Fibroblast of gingiva (primary cell): ENCODE measurements at places on chromosomes 7 and 10.

GRCh38 chr10:97647556-97647955, 7.1 kb downstream of the PI4K2A start:
- peak; percentile 40 for DNase-seq

GRCh38 chr10:87523731-87524130, 19.0 kb downstream of the MINPP1 start:
- DNase-seq: no peak

GRCh38 chr10:17533731-17534130, 79.3 kb upstream of the ST8SIA6 start:
- no peak for DNase-seq

GRCh38 chr7:111082351-111082750, 8.6 kb upstream of the LRRN3 start:
- peak; percentile 18 for DNase-seq

GRCh38 chr7:30671793-30672465, 10.3 kb downstream of the CRHR2 start:
- DNase-seq: peak; percentile 47

DNA sequence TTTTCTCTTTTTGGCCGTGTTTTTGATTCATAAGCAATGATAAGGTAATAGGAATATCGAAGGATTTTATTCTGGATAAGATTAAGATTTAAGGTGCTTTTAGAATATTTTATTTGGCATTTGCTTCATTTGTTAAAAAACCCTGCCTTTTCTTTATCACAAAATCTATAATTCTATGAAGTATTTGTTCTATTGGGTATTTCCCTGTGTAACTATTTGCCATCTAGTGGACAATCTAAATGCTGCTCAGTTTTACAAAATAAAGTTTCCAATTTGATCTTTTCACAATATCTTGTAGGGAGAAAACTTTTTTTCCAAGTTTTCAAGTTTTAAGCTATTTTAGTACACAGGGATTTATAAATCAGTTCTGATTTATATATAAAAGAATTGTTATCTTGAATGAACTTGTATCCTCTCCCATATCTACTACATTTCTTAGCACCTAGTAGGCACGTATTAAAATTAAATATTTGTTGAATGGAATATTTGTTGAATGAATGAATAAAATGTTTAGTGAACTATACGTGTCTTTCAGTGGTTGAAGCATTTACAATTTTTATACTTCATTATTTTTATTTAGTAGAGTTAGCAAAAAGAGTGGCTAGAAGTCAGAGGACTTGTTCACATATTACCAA, 26.5 kb downstream of the ANKRD7 start:
- DNase-seq: no peak

DNA sequence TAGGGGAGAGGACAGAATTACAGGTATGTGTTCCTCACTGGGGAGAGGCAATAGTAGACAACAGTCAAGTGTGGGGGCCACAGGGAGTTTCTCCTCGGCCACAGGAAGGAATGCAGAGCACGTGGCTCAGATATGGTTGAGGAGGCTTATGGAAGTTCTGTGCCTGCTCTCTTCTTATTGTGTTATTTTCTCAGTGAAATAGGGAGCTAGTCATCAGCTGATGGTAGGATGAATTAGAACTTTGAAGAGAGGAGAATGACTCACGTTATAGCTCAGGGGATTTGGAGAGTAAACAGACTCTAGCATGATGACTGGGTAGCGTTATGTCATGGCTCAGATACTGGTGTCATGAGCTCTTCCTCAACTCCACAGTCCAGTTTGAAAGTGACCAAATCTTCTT, 308.3 kb upstream of the IGFBP3 start:
- peak; percentile 58 for DNase-seq

GRCh38 chr10:96648297-96648696, 61.5 kb upstream of the TM9SF3 start:
- no peak for DNase-seq

GRCh38 chr7:115721293-115722217, 309.0 kb downstream of the TFEC start:
- DNase-seq: no peak

GRCh38 chr7:46224363-46224762, 303.3 kb upstream of the IGFBP3 start:
- DNase-seq: no peak

DNA sequence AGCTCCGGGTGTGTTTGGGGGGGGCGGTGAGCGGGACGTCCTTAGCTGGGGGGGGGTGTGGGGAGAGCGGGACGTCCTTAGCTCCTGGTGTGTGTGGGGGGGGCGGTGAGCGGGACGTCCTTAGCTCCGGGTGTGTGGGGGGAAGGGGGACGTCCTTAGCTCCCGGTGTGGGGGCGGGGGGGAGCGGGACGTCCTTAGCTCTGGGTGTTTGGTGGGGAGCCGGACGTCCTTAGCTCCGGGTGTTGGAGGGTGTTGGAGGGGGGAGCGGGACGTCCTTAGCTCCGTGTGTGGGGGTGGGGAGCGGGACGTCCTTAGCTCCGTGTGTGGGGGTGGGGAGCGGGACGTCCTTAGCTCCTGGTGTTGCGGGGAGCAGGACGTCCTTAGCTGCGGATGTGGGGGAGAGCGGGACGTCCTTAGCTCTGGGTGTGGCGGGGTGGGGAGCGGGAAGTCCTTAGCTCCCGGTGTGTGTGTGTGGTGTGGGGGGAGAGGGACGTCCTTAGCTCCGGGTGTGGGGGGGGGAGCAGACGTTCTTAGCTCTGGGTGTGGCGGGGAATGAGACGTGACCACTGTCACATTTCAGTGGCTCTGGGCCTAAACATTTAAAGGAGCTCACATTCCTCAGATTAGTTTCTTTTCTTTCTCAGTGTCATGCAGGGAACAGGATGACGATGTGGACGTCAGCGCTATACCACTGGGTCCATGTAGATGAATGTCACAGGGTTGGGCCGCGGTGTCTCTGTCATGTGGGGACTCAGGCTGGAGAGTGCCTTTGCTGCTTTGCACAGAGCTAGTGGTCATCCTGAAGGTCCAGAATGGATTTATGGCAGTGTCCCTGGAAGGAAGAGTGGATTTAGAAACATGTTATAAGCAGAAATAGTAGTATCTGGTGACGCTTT, 7.5 kb downstream of the DYNC2I1 start:
- peak; percentile 81 for DNase-seq

DNA sequence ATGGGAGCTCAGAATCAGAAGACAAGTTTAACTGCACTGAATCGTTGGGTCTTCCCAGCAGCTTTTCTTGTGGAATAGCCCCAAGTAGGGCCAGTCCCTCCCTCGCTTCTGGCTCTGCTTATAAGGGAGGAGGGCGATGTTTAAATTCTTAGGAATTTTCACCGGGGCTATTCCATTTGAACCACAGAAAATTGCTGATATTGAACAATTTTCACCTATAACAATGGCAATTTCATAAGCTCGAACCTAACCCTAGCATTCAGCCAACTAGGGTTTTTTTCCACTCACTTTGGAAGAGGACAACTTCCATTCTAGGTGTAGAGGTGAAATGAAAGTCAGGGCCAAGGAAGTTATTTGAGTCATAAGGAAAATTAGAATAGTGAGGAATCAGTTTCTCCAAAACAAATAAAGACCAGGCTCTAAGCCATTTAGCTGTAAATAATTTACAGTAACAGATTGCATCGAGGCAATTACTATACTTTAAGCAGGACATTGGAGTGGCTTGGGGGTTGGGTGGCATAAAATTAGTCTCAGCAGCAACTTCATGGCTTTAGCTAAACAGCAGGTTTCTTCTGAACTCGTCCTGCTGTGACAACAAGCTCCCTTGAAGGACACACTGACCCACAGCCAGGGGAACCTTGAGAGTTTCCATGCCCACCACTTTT, 1.5 kb upstream of the ATP6V0A4 start:
- no peak for DNase-seq

GRCh38 chr10:15540727-15541126, 169.6 kb upstream of the FAM171A1 start:
- no peak for DNase-seq

- no peak for DNase-seq
Observed at GRCh38 chr7:44134943-44135628, 6.0 kb downstream of the MYL7 start.

DNA sequence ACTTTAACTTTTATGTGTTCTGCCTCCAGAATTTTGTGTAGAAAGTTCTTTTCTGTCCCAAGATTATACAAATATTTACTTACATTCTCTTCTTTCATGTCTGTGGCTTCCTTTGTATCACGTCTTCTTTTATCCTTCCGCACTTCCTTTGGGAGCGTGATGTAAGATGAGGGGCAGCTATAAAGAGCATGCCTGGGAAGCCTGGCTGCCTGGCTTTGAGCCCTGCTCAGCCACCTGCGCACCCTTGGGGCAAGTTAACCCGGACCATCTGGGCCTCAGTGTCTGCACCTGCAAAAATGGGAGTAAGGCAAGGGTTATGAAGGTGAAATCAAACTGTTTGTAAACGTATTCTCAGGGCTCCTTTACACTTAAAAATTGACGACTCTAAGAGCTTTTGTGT, 25.2 kb downstream of the PALD1 start:
- DNase-seq: no peak

- no peak for DNase-seq
Observed at GRCh38 chr7:82762880-82763279, 319.3 kb upstream of the CACNA2D1 start.

- no peak for DNase-seq
Observed at GRCh38 chr10:47319784-47320183, 2.5 kb upstream of the GDF2 start.

- DNase-seq: no peak
Observed at GRCh38 chr7:45663965-45664633, 89.9 kb downstream of the ADCY1 start.

GRCh38 chr7:131254211-131254610, 73.5 kb upstream of the MKLN1 start:
- DNase-seq: no peak

GRCh38 chr10:79189853-79190435, 121.2 kb downstream of the ZMIZ1 start:
- no peak for DNase-seq

DNA sequence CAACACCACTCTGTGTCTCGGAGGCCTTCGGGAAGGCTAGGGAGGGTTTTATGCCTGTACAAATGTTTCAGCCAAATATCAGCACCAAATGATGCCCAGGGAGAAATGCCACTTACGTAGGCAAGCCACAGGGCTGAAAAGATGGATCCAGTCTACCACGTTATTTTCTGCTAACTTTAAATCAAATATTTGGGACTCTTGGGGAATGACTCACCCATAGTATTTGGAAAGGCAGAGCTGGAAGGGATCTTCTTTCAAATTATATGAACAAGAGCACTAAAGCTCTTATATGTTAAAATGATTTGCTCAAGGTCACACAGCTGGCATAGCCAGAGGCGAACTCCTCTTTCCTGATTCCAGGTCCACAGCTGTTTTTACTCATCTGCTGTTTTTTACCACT, 591.4 kb downstream of the SORCS1 start:
- DNase-seq: peak; percentile 83

DNA sequence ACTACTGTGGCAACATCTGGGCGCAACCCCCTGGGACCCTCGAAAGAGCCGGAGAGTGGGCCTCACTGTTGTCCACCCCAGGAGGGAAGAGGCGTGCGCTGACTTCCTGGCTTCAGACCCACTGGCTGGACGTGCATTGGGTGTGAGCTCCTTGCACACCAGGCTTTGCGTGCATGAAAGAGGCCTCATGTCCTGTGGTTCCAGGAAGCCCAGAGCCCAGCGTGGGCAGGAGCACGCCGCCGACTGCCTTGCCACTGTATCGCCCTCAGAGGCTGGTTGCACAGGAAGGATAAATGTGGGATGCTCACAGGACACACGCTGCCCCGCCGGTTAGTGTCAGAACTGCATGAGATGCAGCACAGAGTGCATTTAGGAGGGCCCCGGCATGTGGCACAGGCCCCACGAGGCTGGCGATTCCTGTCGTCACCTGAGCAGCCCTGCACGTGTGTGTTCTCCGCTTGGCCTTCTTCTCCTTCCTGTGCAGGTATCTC, 8.5 kb upstream of the JAKMIP3 start:
- DNase-seq: no peak

- DNase-seq: no peak
Observed at GRCh38 chr7:120060875-120061274, 212.1 kb upstream of the KCND2 start.

DNA sequence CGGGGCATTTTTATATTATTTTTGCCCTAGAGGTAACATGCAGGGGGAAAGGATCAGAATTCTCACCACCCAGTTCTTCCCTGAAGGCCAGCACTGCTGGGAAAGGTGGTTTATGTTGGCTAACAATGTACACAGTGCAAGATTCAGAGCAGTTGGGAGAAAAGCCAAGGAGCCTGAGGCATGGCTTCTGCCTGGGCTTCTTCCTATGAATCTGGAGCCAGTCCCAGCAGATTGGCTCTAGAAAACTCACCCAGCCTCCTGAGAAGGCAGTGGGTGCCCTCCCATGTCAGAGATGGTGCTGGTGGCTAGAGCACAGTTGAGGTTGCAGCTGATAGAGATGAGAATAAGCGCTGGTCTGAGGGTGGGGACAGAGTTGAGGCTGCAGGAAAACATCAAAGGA, 44.7 kb upstream of the GPR26 start:
- DNase-seq: no peak

GRCh38 chr7:124783271-124783670, 17.7 kb upstream of the GPR37 start:
- no peak for DNase-seq

DNA sequence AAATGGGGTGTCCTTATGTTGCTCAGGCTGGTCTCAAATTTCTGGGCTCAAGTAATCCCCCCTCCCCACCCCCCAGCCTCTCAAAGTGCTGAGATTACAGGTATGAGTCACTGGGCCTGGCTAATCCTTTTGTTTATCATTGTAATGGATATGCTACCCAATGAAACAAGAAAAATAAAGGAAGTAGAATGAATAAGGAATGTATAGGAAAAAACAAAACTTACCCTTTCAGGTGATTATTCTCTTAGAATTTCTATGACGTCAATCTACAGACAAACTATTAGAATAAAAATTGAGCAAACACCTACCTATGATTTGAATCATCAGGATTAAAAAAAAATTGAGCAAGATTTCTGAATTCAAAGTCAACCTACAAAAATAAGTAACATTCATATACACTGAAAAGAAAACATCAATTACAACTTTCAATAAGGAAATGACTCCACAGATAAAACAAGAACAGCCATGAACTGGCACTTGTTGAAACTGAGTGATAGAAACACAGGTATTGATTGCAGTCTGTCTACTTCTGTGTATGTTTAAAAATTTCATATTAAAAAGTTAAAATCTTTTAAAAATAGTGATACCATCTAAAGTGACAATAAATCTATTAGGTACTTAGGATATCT, 12.2 kb downstream of the ADAM12 start:
- DNase-seq: no peak

DNA sequence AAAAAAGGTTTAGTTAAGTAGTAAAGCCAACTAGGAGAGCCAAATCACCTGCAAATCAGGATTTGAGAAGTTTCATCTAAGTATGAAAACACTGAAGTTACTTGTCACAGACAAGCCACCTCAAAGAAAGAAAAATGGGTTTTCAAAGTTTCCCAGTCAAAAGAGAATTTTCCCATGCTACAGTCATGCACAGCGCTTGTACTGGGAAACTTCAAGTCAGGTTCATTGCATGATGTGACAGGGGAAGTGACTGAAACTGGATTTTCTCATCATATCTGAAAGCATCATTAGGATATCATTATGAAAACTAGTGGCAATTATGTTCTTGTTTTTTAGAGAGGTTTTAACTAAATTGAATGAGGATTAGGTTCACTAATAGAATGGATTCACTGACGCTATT, 167.0 kb downstream of the SGMS1 start:
- no peak for DNase-seq
